ENCODE measurements at places on chromosomes 5 and 9. TPM values are rescaled to one million over a fixed set of nuclear protein-coding genes. Genes with fewer than 3 reads are reported as not detected.

The GFI1B gene
- total RNA-seq = not detected

DNA sequence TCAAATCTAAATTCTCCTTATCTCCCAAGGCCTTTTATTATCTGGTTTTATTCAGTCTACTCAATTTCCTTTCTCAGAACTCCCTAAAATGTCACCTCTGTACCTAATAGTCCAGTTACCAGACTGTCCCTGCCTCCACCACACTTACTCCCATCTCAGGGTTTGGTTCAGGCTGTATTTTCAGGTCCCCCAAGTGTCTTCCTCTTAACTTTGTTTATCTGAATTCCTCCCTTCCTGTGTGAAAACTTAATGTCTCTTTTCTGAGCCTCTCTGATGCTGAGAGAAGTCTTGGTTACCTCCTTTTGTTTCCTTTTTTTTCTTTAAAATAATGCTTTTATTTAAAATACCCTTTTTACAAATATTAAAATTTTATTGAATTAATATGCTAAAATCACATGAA is 133.4 kb downstream of the PAM start:
- DNase-seq = no peak

DNA sequence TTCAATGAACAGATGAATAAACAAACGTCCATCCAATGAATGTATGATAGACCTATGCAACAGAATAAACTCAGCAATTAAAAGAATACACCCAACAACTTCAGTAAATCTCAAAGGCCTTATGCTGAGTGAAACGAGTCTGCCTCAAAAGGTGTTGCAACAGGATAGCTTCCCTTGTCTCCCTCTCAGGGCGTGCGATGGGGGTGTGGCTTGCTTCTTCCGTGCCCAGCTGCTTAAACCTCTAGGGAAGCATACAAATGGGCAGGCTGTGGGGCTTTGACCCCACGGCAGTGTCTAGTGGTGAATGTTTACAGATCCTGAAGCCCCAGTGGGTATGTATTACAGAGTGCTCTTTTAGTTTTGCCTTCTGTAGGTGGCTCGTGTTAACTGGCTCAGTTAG is 87.0 kb upstream of the CCL21 start:
- no peak for DNase-seq

GRCh38 chr9:84471816-84472215 is 131.3 kb upstream of the SLC28A3 start:
- no peak for DNase-seq

Data from HT-29 (cell line).